ENCODE measurements at places on chromosomes 2 and 18.

DNA sequence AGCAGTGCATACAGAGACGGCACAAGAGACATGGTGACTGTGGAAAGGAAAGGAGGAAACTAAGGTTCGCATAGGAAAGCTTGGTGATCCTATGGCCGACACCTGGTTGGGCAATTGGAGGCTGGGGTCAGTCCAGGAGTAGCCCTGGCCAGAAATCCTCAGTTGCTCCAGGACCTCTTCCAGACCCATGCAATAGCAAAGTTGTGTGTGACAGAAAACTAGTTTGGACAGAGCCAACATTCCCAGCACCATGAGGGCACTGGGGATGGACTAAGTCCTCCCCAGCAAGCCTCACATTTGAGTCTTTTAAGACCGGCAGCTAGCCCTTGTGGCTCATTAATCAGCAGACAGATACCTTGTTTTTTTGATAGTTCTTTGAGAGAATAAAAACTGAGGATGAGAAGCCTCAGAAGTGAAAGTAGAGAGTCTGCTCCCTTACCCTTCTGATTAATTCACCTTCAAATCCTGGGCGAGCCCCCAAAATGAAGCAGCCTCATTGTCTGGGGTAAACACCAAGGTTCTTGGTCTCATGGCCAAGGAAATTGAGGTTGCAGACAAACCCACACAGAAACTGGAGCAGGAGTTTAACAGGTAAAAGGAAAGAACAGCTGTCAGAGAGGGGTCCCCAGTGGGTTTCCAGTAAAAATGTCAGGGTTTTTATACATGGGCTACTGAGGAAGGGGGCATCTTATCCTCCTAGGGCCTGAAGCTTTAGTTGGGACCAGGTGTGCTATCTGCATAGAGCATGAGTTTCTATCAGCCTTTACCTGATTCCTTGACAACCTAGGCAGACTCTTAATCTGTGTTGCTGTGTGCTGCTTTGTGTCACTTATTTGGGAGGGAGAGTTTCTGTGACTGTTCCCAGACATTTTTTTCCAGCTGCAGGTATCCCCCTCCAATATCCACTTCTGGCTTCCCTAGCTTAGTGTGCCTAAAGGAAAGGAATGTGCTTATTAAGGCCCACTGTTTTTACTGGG, 39.1 kb downstream of the STK17B start:
- no peak for DNase-seq

GRCh38 chr18:41155910-41156851, 798.9 kb upstream of the PIK3C3 start:
- no peak for DNase-seq

- no peak for DNase-seq
These were observed 95.7 kb upstream of the LINC00305 start for GRCh38 chr18:64244571-64244970.

- no peak for DNase-seq
These were observed 32.7 kb upstream of the ZNF638 start for GRCh38 chr2:71298914-71299313.

GRCh38 chr2:233663911-233664310, 7.8 kb upstream of the UGT1A9 start:
- no peak for DNase-seq

- DNase-seq = no peak
These were observed 29.7 kb downstream of the INPP5D start for GRCh38 chr2:233089851-233090250.

DNA sequence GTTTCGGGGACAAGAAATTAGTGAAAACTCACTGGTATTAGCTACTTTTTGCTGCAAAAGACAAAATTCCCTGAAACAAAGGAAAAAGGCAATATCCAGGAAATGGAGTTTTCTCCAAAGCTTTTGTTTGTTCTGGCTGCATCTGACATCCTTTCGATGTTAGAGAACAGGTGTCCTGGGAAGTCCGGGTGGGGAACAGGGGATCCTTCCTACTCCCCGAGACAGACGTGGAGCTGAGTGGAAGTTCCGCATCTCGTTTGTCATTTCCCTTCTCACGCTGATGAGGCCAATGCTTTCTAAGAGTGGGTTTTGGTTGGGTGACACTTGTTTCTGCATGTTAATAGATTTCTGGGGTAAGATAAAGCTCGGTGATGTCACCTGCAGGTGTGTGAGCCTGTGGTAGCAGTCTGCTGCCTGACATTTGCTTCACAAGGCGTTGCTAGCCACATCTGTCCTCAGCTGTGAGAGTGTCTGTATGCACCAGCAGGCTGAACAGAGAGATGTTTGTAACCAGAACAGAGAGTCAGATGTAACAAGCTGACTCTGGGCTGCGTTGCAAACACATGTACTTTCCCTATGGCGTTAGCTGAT, 125.9 kb downstream of the ACOXL start:
- no peak for DNase-seq

DNA sequence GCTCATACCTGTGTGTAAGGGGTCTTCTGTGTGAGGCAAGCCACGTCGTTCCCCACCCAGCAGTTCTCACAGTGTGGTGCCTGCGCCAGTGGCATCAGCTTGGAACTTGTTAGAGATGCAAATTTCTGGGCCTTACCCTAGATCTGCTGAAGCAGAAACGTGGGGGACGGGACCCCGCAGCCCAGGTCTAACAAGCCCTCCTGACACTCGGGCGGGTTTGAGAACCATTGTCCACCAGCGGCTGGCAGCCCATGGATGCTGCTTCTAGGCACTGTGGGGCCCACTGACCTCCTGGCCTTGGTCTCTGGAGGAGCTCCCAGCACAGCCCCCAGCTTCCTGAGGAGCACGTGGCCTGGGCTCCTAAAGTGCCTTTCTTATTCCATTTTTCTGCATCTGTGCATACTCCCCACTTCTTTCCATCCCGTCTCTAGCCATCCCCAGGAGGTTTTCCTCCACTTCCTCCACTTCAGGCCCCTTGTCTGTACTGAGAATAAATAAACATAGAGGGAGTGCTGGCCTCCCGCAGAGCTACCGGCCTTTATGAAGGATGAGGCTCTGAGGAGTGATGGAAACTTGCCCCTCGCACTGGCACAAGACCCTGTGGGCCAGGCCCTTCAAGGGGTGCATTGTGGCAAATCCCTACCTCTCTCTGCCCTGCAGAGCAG, 94.3 kb downstream of the GALR1 start:
- no peak for DNase-seq

DNA sequence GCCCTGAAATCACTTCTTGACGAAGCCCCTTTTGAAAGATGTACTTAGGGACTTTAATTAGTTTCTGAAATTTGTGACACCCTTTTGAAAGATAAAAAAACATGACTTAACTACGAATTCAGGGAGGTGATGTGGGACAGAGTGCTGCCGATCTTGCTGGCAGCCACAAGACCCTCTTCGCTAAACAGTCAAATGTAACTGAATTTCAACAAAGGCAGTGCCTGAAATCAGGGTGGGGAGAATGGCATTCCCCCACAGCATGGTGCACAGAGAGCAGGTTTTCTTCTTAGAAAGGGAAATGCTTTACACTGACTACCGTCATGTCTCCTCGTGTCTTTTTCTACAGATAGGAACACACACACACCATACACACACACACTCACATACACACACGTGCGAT, 640.2 kb upstream of the POU3F3 start:
- DNase-seq = no peak

- no peak for DNase-seq
These were observed 117.0 kb downstream of the GRB14 start for GRCh38 chr2:164504253-164504652.

- no peak for DNase-seq
These were observed 88.0 kb downstream of the FTCDNL1 start for GRCh38 chr2:199762963-199763362.

DNA sequence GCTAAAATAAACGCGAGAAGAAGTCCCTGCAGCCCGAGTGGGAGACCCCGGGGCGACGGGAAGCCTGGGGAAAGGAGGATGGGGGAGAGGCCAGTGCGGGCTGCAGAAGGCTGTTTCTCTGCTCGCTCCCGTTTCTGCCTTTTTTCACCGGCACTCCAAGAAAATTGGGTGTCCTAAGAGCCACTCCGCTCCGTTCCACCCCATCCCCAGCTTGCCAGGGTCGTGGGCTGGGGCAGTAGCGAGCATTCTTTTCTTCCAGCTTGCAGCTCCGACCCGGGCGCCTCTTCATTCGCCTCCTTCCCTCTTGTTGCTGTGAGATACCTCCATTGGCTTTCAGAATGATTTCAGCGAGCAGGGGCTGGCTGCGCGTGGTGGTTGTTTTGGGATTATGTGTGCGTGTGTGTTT, 1.1 kb downstream of the HOXD3 start:
- DNase-seq = no peak

GRCh38 chr2:233075141-233075965, 15.2 kb downstream of the INPP5D start:
- DNase-seq = no peak

DNA sequence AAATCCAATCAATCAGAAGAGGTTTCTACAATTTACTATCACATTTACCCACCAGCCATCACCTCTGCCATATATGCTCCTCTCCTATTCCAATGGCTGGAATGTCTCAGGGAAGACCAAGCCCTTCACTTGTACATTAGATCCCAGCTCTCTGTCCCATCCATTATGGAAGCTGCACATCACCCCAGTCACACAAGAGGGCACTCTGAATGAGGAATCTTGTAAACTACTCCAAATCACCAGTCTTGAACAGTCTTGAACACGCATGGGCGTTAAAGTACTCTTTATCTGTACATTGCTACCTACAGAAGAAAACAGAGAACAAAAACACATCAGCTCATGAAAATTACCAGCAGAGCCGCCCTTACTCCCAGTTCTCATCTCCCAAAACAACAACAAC, 38.7 kb downstream of the ZC3H8 start:
- DNase-seq = no peak

GRCh38 chr18:63264871-63265270, 54.7 kb downstream of the BCL2 start:
- DNase-seq = peak; percentile 79

GRCh38 chr2:72727356-72727755, 98.5 kb downstream of the EXOC6B start:
- DNase-seq = no peak

Measured in NCI-H187 (cell line).